ENCODE measurements at places on chromosomes 6 and 20.

DNA sequence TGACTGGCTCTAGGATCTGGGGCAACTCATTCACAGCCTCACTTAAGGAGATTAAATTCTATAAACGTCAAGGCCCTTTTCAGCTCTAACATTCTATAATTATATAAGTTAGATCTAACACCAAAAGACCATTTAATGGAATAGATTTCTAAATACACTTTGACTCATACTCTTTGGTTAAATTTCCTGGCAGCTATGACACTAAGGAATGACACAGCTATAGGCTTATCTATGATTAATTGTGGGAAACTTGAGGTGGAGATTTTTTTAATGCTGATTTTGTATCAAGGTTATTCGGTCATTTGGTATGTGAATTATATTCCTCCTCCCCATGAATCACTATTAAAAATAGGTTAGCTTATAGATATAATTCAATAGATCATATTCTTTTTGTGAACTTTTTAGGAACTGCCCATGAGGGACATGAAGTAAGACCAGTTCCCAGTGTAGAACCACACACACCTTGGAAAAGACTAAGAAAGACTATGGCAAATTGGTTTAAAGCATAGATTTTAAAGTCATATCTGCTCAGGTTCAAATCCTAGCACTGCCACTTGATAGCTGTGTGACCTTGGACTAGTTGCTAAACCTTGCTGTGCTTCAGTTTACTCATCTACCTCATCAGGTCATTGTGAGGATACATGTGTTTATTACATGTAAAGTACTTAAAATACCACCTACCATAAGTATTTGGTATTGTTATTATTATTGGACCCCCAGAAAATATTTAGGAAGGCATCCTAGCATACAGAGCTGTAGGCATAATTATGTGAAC is 116.0 kb downstream of the CRYBG1 start:
- DNase-seq, result no peak

DNA sequence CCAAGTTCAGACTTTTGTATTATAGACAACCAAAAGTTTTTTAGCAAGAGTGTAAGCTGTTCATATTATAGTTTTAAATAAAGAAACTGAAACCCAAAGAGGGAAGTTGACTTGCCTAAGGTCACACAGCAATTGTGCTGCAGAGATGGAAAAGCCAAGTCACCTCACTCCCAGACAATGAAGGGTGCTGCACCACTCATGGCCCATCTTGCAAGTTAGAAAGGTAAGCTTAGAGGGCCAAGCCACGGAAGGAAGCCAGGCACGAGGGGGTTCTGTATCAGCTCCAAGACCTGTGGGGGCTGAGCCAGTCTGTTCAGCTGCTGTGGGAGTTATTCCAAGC is 860 bp downstream of the DEFB124 start:
- DNase-seq, result peak; percentile 34

DNA sequence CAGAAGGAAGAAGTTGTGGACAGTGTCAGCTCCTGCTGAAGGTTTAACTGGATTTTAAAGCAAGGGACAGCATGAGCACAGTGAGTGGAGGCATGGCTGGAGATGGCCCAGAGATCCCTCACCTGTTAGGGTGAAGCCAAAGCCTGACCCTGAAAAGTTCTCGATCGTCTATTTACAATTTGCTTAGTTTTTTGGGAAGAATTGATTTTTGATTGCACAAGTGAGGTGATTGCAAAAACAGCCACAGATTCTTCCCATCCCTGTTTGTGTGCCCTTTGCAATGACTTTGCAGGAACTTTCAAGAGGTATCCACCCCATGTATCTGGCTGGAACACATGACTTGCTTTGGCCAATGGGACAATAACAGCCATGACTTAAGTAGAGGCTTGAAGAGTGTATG is 170.1 kb downstream of the TFAP2C start:
- no peak for DNase-seq

DNA sequence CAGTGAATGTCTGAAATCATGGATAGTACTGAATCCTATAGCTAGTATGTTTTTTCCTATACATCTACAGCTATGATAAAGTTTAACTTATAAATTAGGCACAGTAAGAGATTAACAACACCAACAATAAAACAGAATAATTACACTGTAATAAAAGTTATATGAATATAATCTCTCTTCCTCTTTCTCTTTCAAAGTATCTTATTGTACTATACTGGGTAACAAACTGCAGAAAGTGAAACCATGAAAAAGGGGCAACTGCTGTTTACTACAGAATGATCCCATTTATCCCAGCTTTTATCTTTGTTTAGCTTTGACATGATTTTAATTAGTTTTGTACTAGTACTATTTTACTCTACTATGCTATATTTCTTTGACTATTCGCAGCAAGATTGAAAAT is 25.8 kb downstream of the ESF1 start:
- no peak for DNase-seq

- no peak for DNase-seq
Measured at GRCh38 chr6:12288914-12289313, 1.2 kb upstream of the EDN1 start.

Data from left forelimb (tissue), 1 donor.